ENCODE measurements at places on chromosomes 3 and 15.

DNA sequence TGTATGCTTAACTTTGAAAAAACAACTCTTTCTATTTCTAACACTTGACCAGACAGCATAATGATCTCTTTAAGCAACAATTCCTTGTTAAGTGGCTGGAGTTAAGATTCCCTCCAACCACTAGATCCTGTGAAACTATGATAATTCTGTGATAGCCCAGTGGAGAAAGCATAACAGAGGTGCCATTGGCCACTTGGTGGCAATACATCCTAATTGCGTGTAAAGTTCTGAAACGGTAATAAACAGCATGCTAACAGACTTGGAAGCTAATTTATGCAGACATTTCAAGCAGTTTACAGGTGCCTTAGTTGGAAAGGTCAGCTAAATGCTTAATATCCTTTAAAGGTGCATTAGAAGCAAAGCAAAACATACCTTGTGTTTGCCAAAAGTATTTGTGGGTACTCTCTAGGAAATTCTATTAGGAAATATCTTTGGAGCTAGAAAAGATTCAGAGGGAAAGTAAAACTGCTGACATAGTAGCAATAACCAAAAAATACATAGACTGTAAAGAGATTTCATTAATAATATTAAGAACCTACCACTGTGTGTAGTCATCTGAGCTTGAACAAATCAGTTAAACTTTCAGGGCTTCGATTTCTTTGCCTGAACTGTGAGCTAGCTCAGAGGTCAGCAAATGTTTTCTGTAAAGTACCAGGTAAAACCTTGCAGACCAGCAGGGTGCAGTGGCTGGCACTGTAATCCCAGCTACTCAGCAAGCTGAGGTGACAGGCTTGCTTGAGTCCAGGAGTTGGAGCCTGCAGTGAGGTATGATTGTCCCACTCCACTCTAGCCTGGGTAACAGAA lies 19.0 kb upstream of the CSTA start:
- DNase-seq: no peak

- DNase-seq: no peak
Observed at GRCh38 chr3:14481646-14482036, 58.5 kb downstream of the GRIP2 start.

DNA sequence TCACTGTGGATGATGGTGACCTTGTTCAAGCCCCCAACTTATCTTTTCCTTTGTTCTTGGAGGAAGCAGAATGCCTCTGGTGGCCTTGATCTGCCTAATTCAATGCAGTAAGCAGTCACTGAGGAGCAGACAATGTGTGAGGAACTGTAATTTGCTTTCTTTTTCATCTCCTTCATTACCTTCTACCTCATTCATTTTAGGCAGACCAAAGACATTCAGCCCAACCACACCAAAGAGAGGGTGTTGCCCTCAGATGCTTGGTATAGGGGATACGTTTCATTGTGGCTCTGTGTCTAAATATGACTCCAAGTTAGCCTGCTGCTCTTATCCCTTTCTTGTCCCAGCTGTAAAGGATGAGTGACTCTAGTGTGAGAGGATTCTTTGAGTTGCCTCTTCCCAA lies 15.3 kb downstream of the EXOSC7 start:
- no peak for DNase-seq

DNA sequence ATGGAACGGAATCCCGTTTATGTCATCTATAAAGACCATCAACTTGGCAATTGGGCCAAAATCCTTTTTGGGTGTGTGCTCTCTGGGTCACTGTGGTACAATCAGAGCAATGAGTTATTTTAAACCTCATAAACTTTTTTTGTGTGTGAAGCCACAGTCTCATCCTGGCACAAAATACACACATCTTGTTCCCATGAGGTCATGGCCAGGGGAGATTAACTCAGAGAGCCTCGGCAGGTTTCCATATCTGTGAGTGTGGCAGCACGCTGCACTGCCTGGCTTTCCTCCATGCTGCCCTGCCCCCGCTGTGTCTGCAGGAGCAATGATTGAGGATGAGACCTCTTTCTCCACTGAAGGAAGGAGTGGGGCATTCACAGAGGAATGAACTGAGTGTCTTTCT lies 54.0 kb upstream of the DLG1 start:
- DNase-seq: no peak

DNA sequence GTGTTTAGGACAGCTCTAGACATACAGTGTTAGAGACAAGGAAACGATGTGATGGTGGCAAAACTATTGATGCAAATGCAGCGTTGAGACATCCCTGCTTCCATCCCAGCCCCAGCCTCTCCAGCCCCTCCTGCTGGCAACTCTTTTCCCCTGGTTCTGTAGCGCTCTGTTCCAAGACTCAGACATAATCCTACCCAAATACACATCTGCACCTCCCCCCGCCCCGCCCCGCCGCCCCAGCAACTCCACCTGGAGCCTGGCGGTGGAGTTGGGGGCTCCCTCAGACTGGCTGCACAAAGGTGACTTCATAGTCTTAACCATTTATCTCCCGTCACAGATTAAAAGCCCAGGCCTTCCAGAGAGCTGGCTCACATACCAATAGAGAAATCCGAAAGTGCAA lies 7.2 kb upstream of the SEC22A start:
- DNase-seq: no peak

GRCh38 chr15:58558777-58559176 lies 127.0 kb downstream of the LIPC start:
- no peak for DNase-seq

- DNase-seq: no peak
Observed at GRCh38 chr3:143483214-143483613, 363.6 kb downstream of the CHST2 start.

GRCh38 chr15:80852676-80853075 lies 73.5 kb downstream of the CEMIP start:
- no peak for DNase-seq

DNA sequence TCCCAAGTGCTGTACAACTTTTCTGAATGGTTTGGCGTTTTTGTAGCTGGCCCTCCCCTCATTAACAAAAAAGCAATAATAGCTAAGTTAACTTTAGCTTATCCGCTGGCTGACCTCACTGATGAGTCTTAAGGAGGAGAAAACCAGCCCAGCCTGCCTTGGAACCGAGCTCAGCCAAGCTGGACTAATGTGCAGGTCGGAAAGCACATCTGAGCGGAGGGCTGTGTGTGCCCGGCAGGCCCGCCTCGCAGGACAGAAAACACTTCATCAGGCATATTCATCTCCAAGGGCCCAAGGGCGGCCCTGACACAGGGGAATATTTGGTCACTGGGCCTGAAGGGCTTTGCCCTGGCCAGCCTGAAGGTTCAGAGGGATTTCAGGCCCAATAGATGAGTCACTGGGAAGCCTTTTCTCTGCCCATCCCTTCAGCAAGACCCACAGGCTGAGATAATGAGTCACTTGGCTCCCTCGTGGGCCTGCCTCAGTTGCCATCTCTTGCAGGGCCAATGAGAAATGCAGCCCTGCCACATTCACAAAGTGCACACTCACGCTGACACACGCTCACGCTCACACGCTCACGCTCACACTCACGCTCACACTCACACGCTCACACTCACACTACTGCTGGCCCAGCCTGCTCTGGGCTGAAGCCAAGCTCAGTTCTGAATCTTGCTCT lies 75.1 kb downstream of the SLC12A8 start:
- no peak for DNase-seq

DNA sequence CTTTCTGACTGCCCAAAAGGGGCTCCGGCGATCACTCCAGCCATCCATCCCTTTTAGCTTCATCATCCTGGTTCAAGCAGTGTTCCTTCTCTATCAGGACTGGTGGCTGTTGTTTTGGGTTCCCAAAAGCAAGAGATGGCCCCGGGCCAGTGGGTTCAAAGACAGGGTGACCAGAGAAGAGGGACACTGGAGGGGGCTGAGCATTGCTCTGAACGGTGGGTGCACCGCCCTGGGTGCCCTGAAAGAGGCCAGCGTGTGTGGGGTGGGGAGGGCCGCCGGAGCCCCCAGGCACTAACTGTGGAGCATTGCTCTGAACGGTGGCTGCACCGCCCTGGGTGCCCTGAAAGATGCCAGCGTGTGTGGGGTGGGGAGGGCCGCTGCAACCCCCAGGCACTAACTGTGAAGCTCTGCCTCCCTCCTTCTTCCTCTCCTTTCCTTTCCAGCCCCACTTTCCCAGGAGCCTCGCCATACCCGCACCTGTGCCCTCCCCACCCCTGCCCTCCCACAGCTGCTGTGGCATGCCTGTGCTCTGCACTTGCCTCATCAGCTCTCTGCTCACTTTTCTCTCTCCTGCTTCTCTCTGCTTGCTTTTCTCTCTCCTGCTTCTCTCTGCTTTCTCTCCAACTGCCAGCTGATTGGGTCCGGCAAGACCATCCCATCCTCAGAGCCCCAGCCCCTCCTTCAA lies 37.4 kb upstream of the OR4F6 start:
- DNase-seq: no peak

DNA sequence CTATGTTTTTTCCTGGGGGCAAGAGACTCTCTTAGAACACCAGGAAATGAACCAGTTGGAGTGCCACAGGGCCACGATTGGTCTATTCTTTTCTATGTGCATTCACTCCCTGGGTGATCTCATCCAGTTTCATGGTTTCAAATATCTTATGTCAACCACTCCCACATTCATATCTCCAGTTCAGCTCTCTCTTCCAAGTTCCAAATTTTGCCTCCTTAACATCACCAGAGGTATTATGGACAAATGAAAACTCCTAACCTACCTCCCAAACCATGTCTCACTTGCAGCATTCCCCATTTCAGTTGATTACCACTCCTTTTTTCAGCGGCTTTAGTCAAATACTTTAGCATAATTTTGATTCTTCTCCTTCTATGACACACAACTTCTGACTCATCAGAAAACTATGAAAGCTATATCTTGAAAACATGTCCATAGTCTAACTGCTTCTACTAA lies 203.1 kb upstream of the SEMA6D start:
- DNase-seq: no peak

DNA sequence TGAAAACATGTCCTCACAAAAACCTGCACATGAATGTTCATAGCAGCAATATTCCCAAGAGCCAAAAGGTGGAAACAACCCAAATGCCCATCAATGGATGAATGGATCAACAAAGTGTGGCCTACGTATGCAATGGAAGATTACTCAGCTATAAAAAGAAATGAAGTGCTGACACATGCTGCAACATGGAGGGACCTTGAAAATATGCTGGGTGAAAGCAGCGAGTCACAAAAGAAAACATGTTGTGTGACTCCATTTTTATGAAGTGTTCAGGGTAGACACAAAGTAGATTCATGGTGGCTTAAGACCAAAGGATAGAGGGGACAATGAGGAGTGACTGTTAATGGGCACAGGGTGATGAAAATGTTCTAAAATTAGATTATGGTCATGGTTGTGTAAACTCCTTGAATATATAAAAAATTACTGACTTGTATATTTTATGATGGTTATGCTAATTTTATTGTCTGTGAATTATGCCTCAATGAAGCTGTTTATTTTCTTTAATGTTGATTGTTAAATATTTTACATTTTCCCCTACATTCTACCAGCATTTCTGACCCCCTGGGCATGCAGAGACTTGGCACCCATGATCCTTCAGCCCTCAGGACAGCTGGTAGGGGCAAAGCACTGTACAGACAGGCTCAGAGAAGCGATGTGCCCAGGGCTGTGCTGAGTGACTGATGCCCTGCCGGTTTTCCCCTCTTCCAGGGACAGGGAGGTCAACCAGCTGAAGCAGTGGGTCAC lies 37.8 kb downstream of the CFAP100 start:
- no peak for DNase-seq

GRCh38 chr3:138684396-138684795 lies 75.8 kb downstream of the FAIM start:
- DNase-seq: no peak

DNA sequence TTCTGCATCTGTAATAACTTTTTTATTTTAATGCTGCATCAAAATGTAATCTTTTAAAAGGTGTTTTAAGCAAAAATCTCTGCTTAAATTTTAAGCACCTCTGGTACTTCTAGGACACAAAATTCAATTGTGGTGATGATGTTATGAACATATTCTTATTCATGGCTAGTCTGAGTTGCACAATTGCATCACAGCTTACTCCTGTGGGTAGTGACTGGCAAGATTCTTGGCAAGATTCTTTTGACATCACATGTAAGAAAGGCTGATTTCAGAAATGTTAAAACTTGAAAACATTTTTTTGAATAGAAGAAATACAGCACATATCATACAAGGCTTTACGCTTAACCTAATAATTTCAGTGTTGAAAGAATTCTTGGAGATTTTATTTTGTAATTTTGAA lies 35.7 kb downstream of the IQCH start:
- DNase-seq: no peak

- no peak for DNase-seq
Observed at GRCh38 chr15:58383876-58384275, 47.9 kb upstream of the LIPC start.

DNA sequence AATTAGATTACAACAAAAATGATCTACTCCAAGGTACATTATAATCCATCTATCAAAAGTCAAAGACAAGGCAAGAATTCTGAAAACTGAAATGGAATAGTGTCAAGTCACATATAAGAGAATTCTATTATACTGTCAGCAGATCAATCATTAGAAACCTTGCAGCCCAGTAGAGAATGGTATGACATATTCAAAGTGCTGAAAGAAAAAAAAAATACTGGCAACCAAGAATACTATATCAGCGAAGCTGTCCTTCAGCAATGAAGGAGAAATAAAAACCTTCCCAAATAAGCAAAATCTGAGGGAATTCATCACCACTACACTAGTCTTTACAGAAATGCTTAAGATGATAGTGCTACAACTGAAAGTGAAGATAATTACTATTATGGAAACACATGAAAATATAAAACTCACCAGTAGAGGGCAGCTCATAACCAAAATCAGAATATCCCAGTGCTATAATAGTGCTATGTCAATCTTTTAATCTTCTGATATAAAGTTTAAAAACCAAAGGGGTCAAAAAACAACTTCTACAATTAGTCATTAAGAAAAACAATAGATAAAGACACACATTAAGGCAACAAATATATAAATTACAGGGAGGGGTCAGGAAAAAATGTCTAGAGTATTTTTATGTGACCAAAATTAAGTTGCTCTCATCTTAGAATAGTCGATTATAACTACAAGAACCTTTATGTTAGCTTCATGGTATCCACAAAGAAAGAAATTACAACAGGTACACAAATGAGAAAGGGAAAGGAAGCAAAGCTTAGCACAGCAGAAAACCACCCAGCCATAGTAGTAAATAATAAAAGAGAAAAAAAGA lies 190.7 kb upstream of the CNTN6 start:
- DNase-seq: no peak

- DNase-seq: no peak
Observed at GRCh38 chr15:48355377-48355776, 24.1 kb downstream of the DUT start.

GRCh38 chr15:90059208-90059985 lies 42.9 kb downstream of the IDH2 start:
- no peak for DNase-seq

GRCh38 chr3:108035751-108036150 lies 55.1 kb downstream of the CD47 start:
- no peak for DNase-seq

DNA sequence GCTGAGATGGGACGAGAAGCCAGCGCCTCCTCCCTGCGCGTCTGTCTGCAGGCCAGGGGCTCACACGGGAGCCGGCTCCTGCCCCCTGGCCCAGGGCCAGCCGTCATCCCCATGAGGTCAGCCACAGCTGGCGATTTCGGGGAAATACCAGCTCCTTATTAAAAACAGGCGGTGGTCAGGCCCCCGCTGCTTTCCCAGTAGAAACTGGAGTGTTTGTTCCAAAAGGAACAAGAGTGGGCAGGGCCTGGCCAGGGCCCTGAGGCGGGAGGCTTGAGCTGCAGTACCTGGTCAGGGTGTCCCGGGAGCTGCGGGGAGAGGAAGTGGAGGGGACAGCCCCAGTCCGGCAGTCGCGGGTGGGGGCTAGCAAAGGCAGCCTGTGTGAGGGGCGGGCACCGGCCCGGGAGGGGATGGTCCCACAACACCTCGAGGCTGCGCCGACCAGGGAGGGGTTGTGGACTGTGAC lies 17.8 kb downstream of the MYL3 start:
- no peak for DNase-seq
